Posterior vena cava (tissue), 2 donors: ENCODE measurements at places on chromosomes 12 and 14. TPM values are rescaled to one million over a fixed set of nuclear protein-coding genes. Genes with fewer than 3 reads are reported as not detected.

SERPINA10 gene
- not detected for total RNA-seq

ASPG gene
- total RNA-seq, result 1.3 TPM

POTEM gene
- total RNA-seq, result not detected

CLEC1B gene
- total RNA-seq, result not detected

NRL gene
- total RNA-seq, result 1.1 TPM

AACS gene
- total RNA-seq, result 11.7 TPM

AICDA gene
- 0.28 TPM for total RNA-seq

CAPZA3 gene
- not detected for total RNA-seq

TSPAN8 gene
- 10.8 TPM for total RNA-seq

TAS2R46 gene
- 2.4 TPM for total RNA-seq

TCP11L2 gene
- total RNA-seq, result 28.3 TPM

PZP gene
- 0.42 TPM for total RNA-seq

MIP gene
- total RNA-seq, result not detected

ITPK1 gene
- total RNA-seq, result 50.9 TPM

HOXC12 gene
- total RNA-seq, result not detected

SERPINA4 gene
- total RNA-seq, result not detected

DBX2 gene
- total RNA-seq, result 0.19 TPM

KLRB1 gene
- 1.0 TPM for total RNA-seq

SMCO2 gene
- not detected for total RNA-seq

TAPBPL gene
- total RNA-seq, result 15.3 TPM

B4GALNT3 gene
- total RNA-seq, result 3.5 TPM

PLEK2 gene
- total RNA-seq, result 1.2 TPM

CBLN3 gene
- 3.5 TPM for total RNA-seq

CLEC6A gene
- not detected for total RNA-seq

SLC10A1 gene
- total RNA-seq, result not detected

CCDC184 gene
- total RNA-seq, result 0.48 TPM

GNPNAT1 gene
- 18.3 TPM for total RNA-seq

SLC6A13 gene
- total RNA-seq, result not detected

RNASE7 gene
- not detected for total RNA-seq

ESR2 gene
- 0.24 TPM for total RNA-seq

ANG gene
- total RNA-seq, result 18.0 TPM

TMTC1 gene
- 54.7 TPM for total RNA-seq

ARHGAP5 gene
- total RNA-seq, result 159 TPM

GSG1 gene
- not detected for total RNA-seq

PLBD1 gene
- total RNA-seq, result 25.5 TPM

EMP1 gene
- 596 TPM for total RNA-seq

RASAL1 gene
- total RNA-seq, result not detected

HPD gene
- 5.6 TPM for total RNA-seq

NANOG gene
- 0.76 TPM for total RNA-seq

KLRK1 gene
- total RNA-seq, result 1.9 TPM

CDC42BPB gene
- 81.1 TPM for total RNA-seq

SOX5 gene
- 15.6 TPM for total RNA-seq

ACVR1B gene
- 22.4 TPM for total RNA-seq

KLRC4 gene
- not detected for total RNA-seq

ASCL1 gene
- total RNA-seq, result not detected

GAS2L3 gene
- total RNA-seq, result 6.9 TPM

KERA gene
- total RNA-seq, result not detected

NOXRED1 gene
- total RNA-seq, result 0.23 TPM

GLT1D1 gene
- total RNA-seq, result 1.9 TPM

OTX2 gene
- not detected for total RNA-seq

OTOGL gene
- 0.24 TPM for total RNA-seq

GLIPR1L1 gene
- not detected for total RNA-seq

ZC2HC1C gene
- total RNA-seq, result 2.3 TPM

GSKIP gene
- 15.5 TPM for total RNA-seq
